ENCODE measurements at places on chromosomes 1 and 21.

- DNase-seq: no peak
These were observed 490.5 kb upstream of the CHRM3 start for GRCh38 chr1:238895911-238896310.

GRCh38 chr1:95042286-95042685, 30.5 kb downstream of the ALG14 start:
- DNase-seq: peak; percentile 62

- DNase-seq: no peak
These were observed 18.6 kb upstream of the PTTG1IP start for GRCh38 chr21:44892095-44892494.

GRCh38 chr1:40699787-40700186, 8.3 kb downstream of the NFYC start:
- no peak for DNase-seq

GRCh38 chr1:227790034-227790400, 25.5 kb upstream of the PRSS38 start:
- no peak for DNase-seq

- DNase-seq: no peak
These were observed 171.7 kb upstream of the FGGY start for GRCh38 chr1:59125154-59125553.

GRCh38 chr1:184646824-184647223, 107.8 kb downstream of the EDEM3 start:
- DNase-seq: no peak

DNA sequence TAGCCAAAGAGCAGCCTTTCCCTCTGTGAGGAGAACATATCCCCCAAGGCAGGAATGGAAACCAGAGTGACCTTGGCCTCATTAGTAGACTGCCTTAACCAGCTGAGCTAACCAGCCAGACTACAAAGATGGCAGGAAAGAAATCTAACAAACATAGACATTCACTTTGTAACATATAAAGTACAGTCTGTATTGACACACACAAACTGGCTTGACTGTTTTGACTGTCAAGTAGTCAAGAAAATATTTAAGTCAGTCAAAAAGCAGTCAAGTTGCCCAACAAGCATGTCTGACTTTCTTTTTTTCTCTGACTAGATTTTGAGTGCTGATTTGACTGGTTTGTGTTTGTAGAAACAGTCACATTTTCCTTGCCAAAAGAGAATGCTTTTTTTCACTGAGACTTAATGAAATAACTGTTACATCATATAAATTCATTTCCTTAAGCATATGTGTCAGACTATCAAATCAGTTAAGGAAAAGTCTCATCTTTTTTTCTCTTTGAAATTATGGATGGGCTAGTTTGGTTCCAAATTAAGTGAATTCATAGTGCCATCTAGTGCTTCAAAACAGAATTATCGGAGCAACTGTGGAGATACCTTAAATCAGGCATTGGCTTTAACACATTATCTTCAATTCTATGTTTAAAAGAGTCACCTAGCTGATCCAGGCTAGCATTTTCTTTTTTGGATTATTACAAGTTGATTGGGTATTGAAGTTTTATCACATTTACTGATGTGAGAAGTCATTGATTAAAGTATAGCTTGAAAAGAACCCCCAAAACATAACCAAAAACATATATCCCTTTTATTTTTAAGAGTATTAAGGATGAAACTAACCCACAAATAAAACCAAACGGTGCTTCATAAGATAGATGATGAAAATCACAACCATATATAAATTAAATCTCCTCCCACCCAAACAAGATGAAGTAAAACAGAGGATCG, 75.0 kb downstream of the ATP6V1G3 start:
- peak; percentile 55 for DNase-seq

GRCh38 chr1:53728702-53729455, 10.1 kb downstream of the GLIS1 start:
- DNase-seq: no peak

- DNase-seq: no peak
These were observed at the start of gene RIPPLY3 for GRCh38 chr21:37006486-37007291. Gene RIPPLY3 (plus strand): TSS chr21:37006702. CDS start chr21:37006773, 71 bp downstream.

DNA sequence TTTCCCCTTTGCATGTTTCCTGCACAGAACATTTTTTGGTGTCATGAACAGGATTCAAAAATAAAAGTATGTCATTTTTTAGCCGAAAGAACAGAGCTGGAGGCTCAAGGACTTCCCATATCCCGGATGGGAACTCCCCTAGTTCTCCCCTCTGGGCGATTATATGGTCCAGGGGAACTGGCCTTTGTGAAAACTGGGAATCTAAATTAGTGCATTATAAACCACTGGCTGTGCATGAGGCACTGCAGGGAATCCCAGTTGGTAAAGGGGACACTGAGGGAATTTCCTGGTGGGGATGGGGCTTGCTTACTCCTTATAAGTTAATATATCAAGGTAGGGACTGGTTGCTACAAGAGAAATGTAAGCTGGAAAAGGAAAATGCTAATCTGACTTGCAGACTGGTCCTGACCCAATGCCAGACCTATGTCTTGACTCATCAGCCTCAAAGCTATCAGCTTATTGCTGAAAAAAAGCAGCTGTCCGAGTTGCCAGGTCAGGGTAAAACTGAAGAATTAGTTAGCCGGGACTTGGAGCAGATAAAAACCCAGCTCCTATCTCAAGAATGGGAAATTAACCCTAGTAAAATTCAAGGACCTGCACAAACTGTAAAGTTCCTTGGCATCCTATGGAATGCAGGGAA, 122.6 kb downstream of the FCRL5 start:
- no peak for DNase-seq

DNA sequence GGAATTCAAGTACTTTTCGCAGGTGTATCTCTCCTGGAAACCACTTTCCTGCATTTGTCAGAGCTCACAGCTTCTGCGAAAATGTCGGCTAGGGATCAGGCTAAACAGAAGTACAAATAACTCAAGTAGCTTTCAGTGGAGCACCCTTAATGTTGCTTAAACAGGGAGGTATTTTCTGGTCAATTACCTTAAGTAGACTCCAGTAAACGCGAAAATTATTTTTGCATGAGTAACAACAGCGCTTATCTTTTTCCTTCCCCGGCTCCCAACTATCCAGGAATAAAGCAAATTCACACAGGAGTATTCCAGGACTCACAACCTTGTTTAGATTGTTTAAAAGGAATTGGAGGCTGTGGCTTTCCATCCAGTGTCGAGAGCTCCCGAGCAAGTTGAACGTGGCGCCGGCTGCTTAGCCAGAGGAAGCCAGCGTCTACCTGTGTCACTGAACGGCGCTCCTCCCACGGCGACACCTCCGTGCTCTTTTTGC, 7.3 kb upstream of the SIM2 start:
- no peak for DNase-seq

DNA sequence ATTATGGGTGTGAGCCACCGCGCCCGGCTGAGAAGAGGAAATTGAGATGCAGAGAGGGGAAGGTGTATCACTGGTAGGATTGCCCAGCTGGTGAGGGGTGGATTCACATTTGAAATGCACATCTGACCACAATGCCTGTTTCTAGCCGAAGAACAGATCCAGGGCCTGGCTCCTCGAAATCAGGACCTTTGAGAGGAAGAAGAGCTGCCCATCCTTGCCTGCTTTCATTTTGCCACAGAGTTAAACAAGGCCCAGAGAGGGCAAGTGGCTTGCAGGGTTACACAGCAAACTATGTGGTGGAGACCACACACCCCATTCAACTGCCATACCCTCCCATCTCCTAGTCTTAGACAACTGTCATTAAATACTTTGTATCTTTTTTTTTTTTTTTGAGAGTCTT, 32.9 kb upstream of the TMEM61 start:
- no peak for DNase-seq

GRCh38 chr1:41344708-41345159, 16.5 kb upstream of the FOXO6 start:
- DNase-seq: no peak

- DNase-seq: no peak
These were observed 41.3 kb downstream of the TNFRSF8 start for GRCh38 chr1:12104417-12104816.

- no peak for DNase-seq
These were observed 11.0 kb upstream of the ZNF669 start for GRCh38 chr1:247115141-247115510.

DNA sequence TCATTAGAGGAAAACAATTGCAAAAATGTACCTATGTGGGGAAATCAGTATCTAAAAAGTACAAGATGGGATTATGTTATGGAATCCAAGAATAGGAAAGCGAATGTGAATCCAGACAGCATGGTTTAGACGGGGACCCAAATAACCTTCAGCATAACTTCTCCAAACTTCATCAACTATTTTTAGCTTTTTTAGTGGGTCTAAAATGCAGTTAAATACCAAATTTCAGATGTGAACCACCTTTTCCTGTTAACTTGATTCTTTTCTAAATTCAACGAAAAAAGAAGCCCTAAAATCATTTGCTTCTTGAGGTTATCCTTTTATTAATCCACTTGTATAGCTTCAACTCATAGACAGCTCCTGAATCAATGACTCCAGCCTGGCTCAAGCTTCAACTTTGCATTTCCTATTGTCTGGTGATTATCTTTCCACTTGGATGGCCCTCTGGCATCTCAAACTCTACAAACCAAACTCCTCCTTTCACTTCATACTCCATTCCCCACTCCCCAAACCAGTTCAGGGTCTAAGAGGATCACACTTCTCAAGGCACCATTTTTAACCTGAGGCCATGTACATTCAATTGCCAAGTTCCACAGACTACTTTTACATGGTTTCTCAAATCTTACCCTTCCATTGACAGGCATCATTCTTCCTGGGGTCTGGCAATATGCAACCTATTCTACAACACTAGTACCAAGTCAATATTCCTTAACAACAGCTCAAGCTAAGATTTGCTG, 7.4 kb downstream of the ERRFI1 start:
- no peak for DNase-seq

DNA sequence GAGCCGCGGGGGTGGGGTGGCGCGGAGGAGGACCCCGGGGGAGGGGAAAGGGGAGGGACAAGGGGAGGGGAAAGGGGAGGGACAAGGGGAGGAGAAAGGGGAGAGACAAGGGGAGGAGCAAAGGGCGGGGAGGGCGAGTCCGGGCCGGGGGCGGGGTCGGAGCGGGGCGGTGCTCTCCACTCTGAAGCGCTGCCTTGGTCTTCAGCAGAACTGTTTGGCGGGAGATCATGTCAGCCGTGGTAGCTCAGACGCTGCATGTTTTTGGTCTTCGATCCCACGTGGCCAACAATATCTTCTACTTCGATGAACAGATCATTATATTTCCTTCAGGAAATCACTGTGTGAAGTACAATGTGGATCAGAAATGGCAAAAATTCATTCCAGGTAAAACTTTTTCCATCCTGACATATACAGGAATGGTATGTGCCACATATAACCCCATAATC, 420 bp downstream of the CFAP57 start:
- DNase-seq: no peak

GRCh38 chr1:7258589-7259135, 473.4 kb downstream of the CAMTA1 start:
- no peak for DNase-seq

- no peak for DNase-seq
These were observed 3.6 kb downstream of the ABCA4 start for GRCh38 chr1:94117259-94117851.

DNA sequence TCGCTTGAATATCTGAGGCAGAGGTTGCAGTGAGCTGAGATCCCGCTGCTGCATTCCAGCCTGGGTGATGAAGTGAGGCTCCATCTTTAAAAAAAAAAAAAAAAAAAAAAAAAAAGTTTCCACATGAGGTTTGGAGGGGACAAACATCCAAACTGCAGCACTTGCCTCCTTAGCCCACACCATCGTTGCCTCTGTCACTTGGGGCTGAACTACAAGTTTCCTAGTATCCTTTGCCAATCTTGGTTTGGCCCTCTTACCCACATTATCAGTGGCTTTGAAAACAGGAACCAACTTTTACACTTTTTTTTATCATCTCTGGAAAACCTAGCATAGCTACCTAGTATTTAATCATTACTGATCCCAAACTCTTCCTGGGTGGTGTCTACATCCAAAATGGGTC, 59.2 kb downstream of the CLSTN1 start:
- no peak for DNase-seq

DNA sequence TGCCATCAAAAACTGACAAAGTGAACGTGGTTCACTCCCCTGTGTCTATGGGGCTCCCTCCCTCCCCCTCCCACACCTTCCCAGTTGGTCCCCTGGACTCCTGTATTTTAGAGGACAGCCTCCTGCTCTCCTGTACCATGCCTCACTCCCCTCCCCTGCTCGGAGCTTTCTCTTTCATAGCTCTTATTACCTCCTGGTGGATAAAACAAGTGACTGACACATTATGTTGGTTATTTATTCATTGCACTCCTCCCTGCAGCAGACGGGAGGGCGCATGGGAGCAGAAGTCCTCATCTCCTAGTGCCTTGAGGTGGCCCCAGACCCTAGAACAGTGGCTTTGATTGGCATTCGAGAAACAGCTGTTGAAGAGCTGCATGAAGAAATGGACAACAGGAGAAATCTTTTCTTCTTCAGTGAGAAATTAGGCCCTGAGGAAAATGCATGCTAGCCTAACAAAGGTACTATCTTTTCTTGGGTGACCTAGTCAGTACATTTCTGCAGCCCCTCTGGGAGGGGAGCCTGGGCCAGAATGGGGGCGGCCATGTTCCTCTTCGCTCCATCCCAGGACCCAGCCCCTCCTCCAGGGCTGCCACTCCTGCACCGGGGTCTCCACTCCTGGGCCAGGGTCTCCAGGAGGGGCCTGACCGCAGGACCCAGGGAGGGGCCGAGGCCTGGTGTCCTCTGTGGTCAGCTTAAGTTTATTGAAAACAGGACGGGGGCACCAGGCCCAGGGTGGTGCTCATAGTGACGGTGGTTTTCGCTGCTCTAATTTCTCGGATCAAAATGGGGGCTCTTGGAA, 1.2 kb upstream of the TFF1 start:
- DNase-seq: no peak

- no peak for DNase-seq
These were observed 176.3 kb downstream of the AJAP1 start for GRCh38 chr1:4830707-4831106.

DNA sequence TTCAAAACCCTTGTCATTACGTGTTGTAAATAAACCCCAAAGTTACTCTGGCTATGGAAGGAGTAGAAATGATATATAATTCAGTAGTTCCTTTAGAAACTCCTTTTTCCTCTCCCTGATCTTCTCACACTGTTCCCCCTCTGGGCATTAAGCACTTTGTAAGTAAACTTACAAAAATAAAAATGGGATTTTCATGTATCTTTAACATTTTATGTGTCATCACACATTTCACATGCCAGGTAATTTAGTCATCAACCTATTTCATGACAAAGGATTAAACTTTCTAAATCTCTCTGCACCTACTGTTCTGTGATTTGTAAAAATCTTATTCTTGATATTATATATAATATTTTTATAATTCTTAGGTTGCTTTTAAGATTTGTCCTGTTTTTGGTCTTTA, 176.9 kb downstream of the NEK7 start:
- DNase-seq: no peak

DNA sequence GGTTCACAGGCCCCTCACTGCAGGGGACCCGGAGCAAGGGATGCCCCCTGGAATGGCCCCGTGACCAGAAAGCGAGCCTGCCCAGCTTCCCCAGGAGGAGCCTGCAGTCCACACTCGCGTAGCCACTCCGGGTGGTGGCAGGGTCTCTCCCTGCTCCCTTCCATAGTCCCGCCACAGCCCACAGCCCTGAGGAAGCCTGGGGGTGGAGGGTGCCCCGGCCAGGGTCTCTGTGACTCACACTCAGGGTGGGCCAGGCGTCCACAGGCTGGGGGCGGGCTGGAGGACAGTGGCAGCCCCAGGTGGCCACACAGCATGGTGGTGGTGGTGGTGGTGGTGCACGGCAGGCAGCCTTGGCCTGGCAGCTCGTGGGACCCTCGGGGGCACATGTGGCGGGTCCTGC, 15.6 kb downstream of the YBEY start:
- DNase-seq: no peak

- no peak for DNase-seq
These were observed 5.2 kb downstream of the GIPC2 start for GRCh38 chr1:78051005-78051404.

GRCh38 chr1:227136210-227136820, 182.0 kb downstream of the CDC42BPA start:
- no peak for DNase-seq
